Stimulated activated CD4-positive, alpha-beta T cell treated with anti-CD3 and anti-CD28 coated beads, Interleukin-12 subunit alpha, Interleukin-12 subunit beta, amount 100 ng/mL, for 4 hours (primary cell): ENCODE measurements at places on chromosomes 12 and 14.

- DNase-seq: no peak
Observed at GRCh38 chr12:12098691-12099015, 27.9 kb downstream of the BCL2L14 start.

DNA sequence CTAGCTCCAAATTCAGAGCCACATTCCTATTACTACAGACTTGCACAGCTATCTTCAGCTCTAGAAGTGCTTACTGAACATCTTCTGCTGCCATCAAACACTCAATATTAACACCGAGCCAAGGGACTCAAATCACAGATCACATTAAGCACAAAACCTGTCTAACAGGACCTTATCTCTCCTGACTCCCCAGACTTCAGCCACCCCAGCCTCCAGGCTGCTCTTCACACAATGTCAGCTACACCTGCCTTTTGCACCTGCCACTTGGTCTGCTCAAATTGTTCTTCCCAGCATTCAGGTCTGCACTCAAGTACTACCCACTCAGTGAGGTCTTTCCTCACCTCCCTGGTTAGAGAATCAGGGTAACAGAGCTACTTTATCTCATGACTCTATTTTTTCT, 57.1 kb downstream of the GALC start:
- DNase-seq: no peak

- no peak for DNase-seq
Observed at GRCh38 chr12:78457938-78458337, 406.6 kb upstream of the SYT1 start.

DNA sequence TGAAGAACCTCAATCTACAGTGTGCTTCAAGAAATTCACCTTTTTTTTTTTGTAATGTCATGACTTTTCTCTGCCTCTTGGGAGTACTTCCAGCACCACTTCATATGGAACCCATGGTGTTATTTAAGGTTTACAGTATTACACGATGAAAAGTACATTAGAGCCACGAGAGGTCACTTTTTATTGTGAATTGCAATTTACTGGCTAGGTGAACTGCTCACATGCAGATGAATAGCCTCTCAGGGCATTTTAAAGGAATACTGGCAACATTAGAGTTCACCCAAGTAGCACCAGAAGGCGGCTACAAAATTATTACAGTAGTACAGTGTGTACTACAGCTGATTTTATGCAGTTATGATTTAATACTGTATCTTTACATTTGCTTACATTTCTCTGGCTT, 99.1 kb upstream of the PPP4R3A start:
- no peak for DNase-seq

- no peak for DNase-seq
Observed at GRCh38 chr12:3085341-3086139, 8.4 kb downstream of the TSPAN9 start.

- DNase-seq: no peak
Observed at GRCh38 chr14:101588990-101589389, 27.7 kb downstream of the DIO3 start.

- no peak for DNase-seq
Observed at GRCh38 chr12:78338054-78338785, 507.5 kb downstream of the NAV3 start.

GRCh38 chr12:63353559-63353958, 202.6 kb upstream of the AVPR1A start:
- DNase-seq: no peak

- no peak for DNase-seq
Observed at GRCh38 chr12:56256326-56256960, 1.7 kb downstream of the ANKRD52 start.

DNA sequence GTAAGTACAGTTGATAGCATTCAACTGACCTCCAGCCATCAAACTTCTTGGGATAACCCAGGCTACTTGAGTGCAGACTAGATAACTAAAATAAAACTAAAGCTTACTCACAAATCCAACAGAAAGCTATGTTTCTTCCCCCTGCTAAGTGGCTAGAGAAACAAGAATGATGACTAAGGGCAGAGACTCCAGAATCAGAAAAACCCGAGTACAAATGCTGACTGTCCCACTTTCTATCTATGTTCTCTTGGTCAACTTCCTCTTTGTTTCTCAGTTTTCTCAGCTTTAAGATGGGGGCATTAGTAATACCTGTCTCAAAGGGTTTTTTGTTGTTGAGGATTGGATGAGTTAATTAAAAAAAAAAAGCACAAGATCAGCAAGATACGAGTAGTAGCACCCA, 6.1 kb upstream of the NUAK1 start:
- no peak for DNase-seq

DNA sequence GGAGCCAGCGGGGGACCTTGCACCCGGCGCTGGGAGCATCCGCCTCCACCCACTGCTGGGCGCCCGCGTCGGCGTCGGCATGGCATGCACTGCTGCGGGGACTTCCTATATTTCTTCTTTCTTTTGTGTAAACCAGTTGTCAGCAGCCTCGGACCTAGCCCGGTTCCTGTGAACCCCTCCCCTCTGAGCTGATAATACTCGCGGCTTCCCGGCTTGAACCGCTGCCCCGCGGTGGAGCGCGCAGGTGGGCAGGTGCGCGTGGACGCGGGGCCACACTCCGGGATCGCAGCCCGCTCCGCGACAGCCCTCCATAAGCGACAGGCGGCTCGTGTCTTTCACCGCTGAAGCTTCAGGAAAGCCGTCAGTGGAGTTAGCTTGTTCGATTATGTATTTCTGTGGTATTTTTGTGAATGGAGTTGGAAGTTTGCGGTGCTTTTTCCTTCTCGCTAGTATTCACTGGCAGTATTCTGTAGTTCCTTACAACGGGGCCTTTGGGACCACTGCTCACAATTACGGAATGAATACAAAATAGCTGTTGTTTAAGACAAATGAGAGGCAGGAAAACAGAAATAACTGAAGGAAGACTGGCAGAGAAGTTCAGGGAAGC, 870 bp downstream of the BMAL2 start:
- DNase-seq: peak; percentile 38

- DNase-seq: no peak
Observed at GRCh38 chr12:106258935-106259334, 11.1 kb upstream of the CKAP4 start.

GRCh38 chr12:67193704-67194103, 75.5 kb upstream of the CAND1 start:
- peak; percentile 3 for DNase-seq

- DNase-seq: peak; percentile 40
Observed at GRCh38 chr12:26097046-26097878, 27.6 kb downstream of the BHLHE41 start.

DNA sequence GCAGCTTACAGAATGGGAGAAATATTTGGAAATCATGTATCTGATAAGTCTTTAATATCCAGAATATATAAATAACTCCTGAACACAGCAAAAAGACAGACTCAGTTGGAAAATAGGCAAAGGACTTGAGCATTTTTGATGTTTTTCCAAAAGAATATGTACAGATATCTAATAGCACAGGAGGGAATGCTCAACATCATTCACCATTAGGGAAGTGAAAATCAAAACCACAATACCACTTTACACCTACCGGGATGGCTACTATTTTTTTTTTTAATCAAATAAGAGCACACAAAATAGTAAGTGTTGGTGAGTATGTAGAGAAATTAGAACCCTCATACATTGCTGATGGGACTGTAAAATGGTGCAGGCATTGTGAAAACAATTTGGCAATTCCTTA, 75.6 kb downstream of the ANO6 start:
- no peak for DNase-seq

- no peak for DNase-seq
Observed at GRCh38 chr12:69231479-69231878, 7.9 kb upstream of the CPSF6 start.

DNA sequence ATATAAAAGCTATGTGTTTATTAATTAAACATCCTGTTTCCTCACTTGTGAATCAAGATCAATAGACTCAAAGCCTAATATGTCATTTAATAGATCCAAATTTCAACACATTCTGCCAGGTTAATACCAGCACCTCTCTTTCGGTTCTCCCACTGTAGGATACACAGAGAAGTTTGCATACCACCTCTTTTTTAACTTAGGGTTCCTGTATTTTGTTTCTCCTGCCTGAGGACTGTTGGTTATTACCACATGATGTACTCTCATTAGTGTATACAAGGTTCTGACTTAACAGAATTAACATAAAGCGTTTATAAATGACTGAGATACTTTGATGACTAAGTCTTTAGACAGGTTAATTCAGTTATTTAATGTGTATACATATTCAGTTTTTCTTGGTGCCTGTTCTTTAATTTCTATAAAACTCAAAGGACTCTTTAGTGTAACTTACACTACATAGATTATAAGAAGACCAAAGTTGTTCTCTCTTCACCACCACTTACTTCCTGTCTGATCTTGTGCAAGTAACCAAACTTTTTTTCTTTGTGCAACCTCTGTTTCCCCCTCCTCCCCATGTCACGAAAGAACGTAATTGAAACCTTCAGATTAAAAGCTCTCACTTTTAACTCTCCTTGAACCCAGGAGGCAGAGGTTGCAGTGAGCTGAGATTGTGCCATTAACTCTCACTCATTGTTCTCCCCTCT, 89.8 kb upstream of the DNM1L start:
- no peak for DNase-seq

DNA sequence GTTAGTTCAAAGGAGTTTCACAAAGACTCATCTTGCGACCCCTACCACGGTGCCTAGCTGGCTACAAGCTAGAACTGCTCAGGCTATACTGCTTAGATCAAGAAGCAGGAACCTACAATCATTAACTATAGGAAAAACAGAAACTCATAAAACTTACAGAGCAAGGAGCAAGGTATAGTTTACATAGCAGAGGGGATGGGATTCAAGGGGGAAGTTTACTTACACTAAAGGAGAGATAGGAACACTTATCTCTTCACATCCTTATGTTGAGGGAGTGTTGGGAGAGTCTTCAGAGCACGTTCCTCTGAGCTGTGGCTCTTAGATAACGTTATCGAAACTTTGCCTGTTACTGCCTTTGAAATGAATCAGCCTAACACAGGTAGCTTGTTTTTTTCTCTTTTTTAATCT, 58.1 kb downstream of the FSCB start:
- no peak for DNase-seq

DNA sequence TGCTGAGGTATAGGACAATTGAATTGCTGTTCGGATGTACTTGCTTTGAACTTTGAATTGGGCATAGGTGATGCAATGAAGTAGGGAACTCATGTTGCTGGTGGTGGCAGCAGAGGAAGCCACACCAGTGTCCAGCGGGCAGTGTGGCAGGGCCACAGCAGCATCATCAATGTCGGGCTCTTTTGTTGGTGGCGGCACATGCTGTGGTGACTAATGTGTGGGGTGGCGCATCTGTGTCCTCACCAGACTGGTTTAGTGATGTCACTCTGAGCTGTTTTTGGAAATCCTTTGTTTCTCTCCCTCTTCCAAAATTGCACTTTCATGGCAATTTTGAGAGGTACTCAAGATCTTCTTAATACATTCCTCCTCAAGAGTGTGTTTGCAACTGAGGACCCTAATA, 187.6 kb downstream of the ETNK1 start:
- DNase-seq: no peak

DNA sequence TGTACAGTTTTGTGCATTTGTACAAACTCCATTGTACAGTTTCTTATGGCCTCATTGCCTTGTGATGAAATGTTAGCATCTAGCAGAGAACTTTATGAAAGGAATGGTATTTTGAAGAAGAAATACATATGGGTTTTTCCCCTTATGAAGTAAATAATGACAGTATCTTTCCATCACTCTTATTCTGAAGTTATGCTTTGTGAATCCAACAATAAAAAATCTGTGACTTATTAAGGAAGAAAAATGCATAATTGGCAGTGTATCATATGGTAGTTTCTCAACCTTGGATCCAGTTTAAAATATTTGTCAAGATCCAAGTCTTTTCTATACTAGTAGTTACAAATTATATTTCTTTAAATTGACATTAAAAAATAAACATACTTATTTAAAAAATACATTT, 859.1 kb upstream of the FLRT2 start:
- no peak for DNase-seq

DNA sequence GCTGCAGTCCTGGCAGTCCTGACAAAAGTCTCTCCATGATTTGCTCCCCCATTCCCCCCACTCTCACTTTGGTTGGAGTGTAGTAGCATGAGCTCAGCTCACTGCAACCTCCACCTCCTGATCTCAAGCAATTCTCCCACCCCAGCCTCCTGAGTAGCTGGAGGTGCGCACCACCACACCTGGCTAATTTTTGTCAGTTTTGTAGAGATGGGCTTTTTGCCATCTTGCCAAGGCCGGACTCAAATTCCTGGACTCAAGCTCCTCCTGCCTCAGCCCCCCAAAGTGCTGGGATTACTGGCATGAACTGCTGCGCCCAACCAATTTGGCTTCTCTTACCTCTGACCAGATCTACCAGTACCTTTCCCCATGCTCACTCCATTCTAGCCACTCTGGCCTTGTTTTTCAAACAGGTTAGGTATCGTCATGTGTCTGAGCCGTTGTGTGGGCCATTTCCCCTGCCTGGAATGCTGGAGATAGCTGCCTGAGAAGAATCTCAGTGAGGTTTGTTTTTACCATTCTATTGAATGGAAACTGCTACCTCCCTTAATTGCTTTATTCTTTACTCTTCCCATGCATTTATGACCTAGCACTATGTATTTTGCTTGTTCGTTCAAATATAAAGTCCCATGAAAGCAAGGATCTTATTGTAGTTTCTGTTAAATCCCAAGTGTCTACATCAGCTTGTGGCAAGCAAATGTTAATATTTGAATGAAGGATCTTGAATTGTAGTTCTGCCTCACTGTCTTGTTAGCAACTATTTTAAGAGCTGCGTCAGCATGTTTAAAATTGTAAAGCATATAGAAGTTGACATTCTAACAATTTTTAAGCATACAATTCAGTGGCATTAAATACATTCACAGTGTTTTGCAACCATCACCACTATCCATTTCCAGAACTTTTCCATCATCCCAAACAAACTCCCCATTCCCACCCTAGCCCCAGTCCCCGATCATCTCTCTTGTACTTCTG, 39.7 kb downstream of the CPSF6 start:
- no peak for DNase-seq

- DNase-seq: no peak
Observed at GRCh38 chr12:45309836-45310626, 94.1 kb downstream of the ANO6 start.

GRCh38 chr12:57807285-57807684, 11.2 kb downstream of the AVIL start:
- DNase-seq: no peak

- no peak for DNase-seq
Observed at GRCh38 chr12:77615332-77615731, 215.4 kb upstream of the NAV3 start.

- no peak for DNase-seq
Observed at GRCh38 chr12:59164991-59165718, 244.9 kb upstream of the LRIG3 start.

GRCh38 chr12:51536159-51536558, 54.9 kb upstream of the SCN8A start:
- no peak for DNase-seq
